ENCODE measurements at places on chromosomes 3 and 15.

DNA sequence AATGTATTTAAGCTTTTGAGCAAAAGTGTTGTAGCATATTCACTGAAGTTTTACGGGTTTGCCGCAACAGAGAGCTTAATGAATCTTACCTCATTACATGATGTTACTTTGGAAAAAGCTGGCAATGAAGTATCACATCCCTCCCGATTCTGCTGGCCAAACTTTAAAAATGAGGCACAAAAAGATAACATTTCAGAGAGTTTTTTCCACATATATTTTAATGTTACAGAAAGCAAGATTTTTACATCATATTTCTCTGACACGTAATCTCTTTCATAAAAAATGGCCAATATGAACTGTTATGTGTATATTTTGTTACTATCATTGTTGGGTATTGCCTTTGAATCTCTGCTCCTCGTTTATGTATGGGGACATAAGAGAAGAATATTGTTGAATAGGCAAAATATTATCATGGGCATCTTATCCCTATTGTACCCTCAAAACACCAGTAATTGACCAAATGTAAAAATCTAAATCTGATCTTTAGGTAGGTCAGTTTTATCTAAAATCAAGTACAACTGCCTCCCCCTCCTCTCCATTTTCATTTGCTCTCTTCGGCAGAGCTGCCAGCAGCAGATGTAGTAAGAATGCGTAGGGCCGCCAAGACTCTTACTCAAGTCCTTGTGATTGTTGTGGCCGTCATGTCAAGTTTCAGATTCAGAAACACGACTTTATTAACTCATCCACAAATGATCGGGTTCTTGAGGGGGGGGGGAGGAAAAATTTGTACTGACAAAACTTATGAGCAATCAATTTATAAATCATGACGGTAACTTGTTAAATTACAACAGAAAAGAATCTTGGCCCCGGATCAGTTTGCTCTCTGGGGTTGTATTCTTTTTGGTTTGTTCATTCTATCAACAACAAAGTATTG is 106.7 kb upstream of the THRB start:
- DNase-seq: no peak

- DNase-seq: no peak
Observed at GRCh38 chr15:27175472-27176153, 204.6 kb downstream of the GABRG3 start.

- DNase-seq: no peak
Observed at GRCh38 chr3:3600665-3601340, 198.4 kb upstream of the LRRN1 start.

- DNase-seq: no peak
Observed at GRCh38 chr3:190099099-190099498, 21.6 kb downstream of the P3H2 start.

- no peak for DNase-seq
Observed at GRCh38 chr3:60839246-60839645, 412.0 kb downstream of the FHIT start.

DNA sequence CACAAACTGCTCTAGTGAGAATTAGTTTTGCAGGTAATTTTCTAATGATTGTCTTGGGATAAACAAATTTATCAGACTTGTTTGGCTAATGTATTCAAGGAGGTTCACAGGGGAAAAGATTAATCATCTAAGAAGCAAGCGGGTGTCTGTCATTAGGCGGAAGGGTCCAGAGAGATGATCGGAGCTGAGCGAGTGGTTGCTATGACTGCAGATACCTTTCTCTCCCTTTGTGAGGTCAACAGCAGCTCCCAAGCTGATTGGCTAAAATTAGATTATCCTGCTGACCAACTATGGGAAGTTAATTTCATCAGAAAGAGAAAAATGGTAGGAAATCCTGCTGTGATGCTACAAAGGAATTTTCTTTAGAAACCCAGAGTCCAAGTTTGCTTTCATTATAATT is 276.0 kb downstream of the SOX2 start:
- DNase-seq: no peak

- DNase-seq: no peak
Observed at GRCh38 chr15:54101664-54102270, 123.5 kb downstream of the UNC13C start.

- DNase-seq: no peak
Observed at GRCh38 chr15:64389036-64389435, 1.4 kb downstream of the TRIP4 start.

DNA sequence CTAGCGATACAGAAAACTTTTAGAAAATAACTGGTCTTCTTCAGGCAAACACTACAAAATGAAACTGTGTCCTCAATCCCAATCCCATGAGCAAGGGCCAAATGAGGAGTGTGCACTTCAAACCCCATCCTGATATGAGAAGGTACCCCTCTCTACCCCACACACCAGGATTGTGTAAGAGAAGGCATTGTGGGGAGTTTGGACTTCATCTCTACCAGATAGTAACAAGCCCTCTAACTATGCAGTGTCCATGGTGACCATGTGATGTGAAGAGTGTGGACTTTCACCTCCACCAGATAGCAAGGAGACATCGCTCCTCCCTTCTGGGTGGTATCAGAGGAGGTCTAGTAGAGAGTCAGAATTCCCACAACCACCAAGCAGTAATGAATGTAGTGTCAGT is 769.3 kb downstream of the MECOM start:
- no peak for DNase-seq

DNA sequence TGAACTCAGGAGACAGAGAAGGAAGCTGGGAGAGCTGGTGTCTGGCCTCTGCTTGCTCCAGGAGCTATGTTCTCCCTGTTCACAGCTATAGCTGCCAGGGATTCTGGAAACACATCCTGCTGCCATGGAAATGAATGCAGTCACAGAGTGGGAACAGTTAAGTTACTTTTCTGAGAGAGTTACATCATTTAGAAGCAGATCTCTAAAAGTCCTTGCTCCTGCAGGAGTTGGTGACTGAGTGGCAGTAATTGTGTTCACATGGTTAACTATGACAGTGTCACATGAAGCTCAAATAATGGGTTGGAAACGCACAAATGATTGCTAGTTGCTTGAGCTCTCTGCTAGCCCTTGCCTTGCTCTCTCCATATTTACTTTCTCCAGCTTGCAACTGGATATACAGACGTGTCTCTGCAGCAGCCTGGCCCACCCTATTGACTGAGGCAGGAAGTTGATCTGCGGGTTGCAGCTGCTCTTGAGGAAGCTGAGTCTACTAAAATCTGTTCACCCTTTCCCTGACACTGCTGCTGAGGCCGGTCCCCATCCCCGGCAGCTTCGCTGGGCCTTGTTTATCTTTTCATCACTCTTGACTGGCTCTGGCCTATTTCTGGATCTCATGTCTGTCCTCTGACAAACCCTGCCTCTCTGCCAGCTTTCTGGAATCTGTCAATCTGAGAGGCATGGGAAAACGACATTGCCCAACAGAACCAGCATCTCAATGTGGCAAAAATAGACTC is 16.7 kb upstream of the ISLR start:
- DNase-seq: peak; percentile 49

- peak; percentile 51 for DNase-seq
Observed at GRCh38 chr3:195544634-195545033, 1.5 kb upstream of the PPP1R2 start.

DNA sequence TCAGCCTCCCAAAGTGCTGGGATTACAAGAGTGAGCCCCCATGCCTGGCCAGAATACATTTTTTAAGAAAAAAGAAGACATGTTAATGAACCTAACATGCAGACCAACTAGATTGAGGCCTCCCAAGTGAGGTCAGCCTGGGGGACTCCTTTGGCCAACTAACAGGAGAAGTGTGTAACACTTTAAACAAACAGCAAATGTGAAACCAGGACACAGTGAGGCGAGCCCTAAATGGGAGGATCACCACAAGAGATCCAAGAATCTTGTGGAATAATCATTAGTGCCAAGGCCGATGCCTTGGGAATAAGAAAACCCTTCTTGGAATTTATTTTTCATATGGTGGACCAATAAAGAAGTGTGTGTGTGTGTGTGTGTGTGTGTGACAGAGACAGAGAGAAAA is 73.9 kb downstream of the ATP10A start:
- no peak for DNase-seq

DNA sequence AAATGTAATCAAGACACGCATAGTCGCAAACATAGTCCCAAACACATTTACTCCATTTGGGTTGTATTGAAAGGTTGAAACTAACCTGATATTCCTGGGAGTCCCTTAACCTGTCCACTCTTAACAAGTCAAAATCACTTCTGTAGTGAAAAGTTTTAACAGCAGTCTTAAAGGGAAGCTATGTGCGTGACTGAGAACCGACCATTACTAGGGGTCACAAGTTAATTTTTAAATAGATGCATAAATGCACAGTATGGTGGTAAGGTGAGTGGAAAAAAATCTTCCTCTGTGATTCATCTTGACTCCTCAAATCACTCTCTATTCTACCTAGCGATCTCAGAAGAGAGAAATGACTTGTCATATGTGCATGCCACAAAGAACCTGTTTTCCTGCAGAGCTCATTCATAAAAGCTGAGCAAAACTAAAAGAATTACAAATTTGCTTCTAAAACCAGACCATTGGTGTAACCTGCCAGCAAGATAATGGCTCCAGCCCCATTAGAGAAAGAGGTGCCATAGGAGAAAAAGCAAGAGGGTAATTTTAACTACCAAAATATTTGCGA is 4.8 kb downstream of the GPR15 start:
- DNase-seq: no peak

DNA sequence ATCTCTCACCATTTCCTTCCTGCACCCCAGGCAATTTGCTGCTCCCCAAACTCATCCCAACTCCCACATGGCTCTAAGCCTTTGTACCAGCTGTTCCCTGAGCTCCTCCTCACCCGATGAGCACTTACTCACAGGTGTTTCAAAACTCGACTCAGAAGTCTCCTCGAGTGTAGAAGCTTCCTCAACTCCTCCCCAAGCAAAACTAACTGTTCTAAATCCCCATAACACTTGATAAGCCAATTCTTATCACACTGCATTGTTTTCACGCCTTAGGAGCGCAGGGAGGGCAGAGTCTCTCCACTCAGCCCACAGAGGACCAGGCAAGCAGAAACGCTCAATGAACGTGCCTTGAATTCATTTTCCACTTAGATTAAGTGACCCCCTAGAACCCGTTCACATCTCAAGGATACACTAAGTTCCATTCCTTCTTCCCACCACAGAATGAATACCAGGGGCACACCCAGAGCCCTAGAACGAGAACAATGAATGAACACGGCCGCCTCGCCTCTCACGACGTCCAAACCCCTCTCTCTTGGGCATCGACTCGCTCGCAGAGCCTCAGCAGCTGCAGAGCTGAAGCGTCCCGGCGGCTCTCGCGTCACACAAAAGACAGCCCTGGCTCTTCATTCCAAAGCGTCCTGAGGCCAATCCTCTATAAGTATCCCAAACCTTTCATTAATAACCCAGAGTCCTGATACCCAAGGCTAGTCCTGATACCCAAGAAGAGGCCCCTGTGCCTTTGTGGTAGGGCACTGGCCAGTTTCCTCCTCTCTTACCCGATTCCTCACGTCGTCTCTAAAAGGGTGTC is 1.1 kb downstream of the RAF1 start:
- peak; percentile 55 for DNase-seq

GRCh38 chr3:80391573-80391972 is 623.8 kb upstream of the ROBO1 start:
- no peak for DNase-seq

GRCh38 chr3:177041730-177042551 is 155.3 kb downstream of the TBL1XR1 start:
- DNase-seq: no peak

DNA sequence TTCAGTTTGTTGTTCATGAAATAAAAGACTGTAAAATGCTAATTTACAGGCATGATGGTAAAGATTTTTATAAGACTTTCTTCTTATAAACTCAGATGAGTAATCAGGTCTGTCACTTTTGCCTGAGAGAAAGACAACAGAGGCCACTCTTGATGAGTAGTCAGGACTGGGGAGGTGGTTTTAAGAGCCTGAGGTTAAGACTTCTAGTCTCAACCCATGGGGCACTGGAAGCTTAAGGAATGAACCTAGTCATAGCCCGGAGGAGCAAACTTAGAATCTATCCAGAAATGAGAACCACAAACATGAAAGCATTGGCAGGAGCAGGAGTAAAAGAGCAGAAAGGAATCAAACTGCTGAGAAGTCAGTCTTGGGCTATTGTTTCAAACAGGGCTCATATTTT is 846.3 kb upstream of the ARPP21 start:
- no peak for DNase-seq

DNA sequence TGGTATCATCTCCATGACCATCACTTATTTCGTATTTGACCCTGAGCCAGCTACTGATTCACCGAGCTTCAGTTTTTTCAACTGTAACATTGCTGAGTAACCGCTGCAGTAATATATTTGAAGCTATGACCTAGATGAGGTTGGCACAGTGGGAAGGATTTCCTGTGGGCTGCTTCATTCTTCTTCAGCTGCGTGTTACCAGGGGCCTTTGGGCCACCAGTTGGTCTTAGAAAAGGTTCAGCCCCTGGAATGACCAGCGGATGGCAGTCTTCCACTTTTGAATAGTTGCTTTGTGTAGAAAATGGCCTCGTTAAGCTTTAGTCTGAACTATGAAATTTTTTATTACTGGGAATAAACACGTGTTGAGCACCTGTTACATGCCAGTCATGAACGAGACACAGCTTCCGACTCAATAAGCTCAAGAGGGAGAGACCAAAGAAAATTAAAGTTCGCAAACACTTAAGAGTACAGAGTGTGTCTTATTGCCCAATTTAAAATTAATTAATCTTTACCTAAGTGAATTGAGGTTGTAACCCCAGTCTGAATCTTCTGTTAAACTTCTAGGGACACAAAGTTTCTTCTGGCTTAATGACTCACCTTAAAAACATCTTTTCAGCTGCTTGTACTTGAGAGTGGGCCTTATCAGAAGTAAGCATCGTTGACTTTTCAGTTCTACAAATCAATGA is 57.6 kb upstream of the NR2E3 start:
- no peak for DNase-seq

GRCh38 chr15:66240240-66240794 is 13.2 kb downstream of the MEGF11 start:
- DNase-seq: no peak

- DNase-seq: no peak
Observed at GRCh38 chr3:37956723-37957538, 33.7 kb upstream of the VILL start.

DNA sequence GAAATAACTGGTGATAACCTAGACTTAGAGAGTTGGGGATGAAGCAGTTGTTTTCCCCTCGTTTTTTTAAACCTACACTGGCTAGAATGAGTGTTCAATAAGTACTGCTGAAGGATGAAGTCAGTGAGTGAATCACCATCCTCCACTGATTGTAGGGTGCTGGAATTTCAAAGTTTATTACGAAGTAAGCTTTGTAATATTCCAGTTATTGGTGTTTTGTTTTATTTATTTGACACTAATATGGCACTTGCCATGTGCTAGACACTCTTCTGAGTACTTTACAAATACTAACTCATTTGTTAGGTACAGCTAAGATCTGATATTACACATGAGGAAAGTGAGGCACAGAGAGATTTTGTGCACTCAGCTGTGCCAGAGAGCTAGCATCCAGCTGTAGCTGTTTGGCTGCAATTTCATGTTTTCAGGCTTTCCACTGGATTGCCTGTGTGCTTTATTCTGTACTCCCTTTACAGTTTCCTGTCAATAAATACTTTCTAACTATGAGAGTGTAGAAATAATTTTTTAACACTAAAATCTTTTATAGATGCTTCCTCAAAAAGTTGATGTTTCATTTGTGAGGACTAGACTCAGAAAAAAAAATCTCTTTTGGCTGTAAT is 5.8 kb downstream of the MAP2K5 start:
- DNase-seq: no peak

- no peak for DNase-seq
Observed at GRCh38 chr3:115947325-115947724, 324.0 kb downstream of the GAP43 start.
